SK-N-SH (cell line): ENCODE measurements at places on chromosomes 5 and 9.

- no peak for DNase-seq
These were observed 27.0 kb downstream of the ADRA1B start for GRCh38 chr5:159943326-159943725.

- DNase-seq, result no peak
These were observed 159.7 kb upstream of the RAD23B start for GRCh38 chr9:107123389-107123788.

GRCh38 chr5:156356238-156356637 is 29.3 kb downstream of the SGCD start:
- DNase-seq, result no peak

DNA sequence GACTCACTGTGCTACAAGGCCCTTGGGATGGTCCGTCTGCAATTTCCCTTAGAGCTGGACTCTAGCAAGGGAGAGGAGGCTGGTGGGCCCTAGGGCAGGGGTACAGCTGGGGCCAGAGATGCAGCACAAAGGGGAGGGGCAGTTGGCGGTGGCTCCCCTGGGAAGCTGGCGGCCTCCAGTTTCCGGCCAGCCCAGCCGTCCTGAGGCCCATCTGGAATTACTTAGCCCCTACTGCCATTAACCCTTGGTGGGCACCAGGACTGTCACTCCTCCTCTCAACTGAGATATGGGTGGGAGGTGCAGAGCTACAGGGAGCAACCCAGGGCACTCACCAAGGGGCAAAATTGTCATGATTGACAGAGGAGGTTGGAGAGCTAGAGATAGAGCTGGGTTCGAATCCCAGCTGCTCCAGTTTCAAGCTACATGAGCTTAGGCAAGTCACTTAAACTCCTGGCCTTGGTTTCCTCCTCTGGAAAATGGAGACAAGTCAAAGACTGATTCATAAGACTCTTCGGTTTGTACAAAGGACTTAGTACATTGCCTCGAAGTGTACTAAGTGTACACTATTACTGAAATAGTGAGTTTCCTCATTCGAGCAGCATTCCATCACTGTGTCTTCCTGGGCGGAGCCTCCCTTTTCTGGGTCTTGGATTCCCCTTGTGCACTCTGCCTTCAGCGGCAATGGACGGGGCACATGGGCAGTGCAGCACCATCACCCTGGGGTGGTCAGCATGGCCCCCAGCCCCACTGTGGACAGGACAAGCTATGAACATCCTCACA is 2.7 kb upstream of the PDGFRB start:
- DNase-seq, result peak; percentile 90

DNA sequence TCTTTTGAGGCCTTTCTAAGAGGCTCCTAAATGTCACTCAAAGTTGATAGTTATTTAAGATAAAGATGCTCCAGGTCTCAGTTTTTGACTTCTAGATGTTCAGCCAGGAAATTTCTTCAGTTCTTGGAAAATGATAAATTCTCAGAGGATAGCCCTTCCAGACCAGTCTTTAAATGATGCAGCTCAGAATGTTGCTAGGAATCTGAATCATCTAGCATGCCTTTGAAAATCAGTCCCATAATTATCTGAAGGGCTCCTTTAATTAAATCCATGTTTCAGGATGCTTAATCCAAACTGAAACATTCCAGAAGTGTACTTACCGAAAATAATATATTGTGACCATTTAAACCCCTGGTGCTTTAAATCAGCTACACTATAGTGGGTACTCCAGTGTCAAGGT is 107.5 kb upstream of the FBN2 start:
- DNase-seq, result no peak

DNA sequence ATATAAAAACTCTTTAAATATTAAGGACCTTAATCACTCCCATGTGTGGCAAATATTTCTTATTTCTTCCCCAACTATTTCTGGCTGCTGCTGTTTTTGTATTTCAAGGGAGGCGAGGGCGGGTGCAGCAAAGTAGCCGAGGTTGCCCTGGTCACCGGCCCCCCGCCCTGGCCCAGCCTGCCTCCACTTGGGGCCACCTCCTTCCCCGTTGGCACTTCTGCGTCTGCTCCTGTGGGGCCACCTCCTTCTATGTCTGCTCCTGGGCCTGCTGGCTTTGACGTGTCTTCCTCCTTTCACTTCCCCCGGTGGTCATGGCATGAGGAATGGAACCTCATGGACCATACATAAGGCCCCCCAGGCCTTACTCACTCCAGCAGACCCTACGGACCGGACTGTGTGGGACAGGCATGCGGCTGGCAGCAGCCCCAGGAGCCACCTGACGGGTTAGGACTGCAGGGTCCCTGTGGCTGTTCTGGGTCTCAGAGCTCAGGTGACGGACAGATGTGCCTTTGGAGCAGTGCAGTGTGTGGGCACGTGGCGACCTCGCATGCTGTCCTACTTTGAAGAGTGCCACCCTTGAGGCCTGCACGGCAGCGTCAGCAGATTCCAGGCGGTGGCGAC is 5.8 kb upstream of the ENTPD8 start:
- DNase-seq, result no peak

DNA sequence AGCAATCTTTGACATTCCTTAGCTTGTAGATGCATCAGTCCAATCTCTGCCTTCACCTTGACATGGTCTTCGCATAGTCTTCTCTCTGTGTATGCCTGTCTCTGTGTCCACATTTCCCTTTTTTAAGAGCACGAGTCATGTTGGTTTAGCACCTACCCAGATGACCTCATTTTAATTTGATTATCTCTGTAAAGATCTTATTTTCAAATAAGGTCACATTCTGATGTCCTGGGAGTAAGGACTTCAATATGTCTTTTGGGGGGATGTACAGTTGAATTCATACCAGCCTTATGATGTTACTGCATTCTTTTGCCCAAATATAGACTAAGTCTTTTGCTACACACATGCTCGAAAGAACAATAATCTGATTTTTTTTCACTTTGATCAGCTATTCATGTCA is 6.9 kb downstream of the KCTD16 start:
- no peak for DNase-seq

GRCh38 chr5:142011572-142012185 is 1.1 kb downstream of the GNPDA1 start:
- no peak for DNase-seq

DNA sequence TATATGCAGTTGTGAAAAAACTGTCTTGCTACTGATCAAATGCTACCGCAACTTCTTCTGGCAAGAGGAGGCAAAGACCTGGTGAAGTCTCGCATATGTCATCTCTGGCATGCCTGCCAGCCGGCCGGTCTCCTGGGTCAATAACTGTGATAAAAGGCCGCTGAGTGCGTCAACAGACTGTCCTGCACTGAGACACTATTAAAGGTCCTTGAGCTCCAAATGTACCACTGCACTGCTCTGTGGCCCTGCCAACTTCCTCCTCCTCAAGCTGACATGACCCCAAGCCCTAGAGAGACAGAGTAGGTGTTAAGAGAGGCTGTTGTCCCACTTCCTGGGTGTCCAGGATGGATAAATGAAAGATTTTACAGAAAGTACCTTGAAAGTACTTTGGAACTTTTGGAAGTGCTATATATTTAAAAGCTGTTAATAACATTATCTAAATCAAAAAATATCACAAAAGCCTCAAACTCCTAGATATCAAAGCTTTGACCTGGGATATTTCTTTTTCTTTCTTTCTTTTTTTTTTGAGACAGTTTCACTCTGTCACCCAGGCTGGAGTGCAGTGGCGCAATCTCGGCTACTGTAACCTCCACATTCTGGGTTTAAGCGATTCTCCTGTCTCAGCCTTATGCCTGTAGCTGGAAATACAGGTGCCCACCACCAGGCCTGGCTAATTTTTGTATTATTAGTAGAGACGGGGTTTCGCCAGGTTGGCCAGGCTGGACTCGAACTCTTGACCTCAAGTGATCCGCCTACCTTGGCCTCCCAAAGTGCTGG is 31.5 kb downstream of the RAPGEF1 start:
- DNase-seq, result no peak

DNA sequence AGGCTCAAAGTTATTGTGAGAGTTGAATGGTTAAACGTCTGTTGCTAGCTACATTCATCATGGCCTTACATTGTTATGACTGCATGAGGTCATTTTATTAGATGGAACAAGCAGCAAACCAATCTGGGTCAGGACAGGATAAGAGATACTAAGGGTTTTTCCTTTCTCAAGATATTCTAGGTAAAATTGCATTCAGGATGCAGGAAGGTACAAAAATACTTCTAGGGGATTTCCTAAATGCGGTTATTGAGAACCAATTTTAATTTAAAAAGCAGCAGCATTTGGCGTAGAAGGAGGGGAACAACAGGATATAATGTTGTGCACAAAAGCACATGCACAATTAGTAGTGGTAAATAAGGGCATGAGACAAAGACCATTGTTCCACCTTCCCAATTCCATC is 39.2 kb upstream of the LURAP1L start:
- DNase-seq, result no peak

DNA sequence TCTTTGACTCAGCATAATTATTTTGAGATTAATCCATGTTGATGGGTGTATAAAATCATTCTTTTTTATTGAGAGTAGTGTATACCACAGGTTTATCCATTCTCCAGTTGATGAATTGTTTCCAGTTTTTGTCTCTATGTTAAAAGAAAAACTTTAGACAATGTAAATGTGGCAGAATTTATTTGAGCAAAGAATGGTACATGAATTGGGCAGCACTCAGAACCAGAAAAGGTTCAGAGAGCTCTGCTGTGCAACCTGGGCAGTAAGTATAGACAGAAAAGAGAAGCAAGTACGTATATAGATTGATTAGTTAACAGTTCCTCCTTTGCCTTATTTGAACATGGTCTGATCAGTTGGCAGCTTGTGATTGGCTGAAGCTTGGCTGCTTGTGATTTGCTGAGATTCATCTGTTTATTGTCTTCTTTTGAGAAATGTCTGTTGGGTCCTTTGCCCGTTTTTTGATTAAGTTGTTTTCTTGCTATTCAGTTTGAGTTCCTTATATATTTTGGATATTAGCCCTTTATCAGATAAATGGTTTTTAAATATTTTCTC is 41.4 kb downstream of the CDC42SE2 start:
- no peak for DNase-seq

DNA sequence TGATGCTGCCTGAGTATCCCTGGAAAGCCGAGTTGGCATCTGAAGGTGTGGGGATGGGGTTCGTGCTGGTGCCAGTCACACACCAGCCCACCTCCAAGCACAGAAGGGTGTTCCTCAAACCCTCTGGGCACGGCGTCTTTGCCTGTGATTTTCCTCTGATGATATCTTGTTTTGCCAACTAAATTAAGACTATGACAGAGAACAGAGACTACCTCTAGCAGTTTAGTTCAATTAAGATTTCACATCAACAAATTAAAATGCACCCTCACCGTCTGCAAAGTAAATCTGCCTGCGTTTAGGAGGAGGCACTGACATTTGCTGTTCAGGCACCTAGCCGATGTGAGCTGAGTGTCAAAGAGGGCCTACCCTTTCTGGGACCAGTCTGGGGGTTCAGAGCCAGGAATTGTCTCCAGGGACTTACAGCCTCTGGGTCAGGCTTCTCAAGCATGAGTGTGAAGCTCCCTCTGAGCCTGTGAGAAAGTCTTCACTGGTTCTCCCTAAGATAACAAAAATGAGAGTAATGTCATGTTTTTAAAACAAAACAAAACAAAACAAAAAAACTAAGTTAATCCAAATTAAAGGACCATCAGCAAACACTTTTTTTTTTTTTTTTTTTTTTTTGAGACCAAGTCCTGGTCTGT is 55.4 kb upstream of the CTNNA1 start:
- peak; percentile 58 for DNase-seq

DNA sequence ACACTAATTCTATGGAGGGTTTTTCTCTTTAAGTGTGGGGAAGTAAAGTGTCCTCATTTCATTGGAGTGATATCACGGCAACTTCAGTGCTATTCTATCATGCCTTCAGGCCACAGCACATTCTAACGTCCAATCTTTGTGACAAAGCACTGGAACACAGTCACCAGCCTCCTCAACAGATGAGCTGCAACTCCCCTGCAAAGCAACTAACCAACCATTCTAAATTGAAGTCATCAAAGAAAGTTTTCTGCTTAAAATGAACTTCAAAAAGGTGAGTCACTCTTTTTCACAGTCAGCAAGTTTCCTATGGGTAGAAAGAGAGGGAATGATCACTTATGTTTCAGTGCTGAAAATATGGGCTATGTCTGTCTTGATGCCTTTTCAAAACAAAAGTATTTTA is 190.8 kb downstream of the ELAVL2 start:
- no peak for DNase-seq

GRCh38 chr5:78776637-78777036 is 128.1 kb upstream of the LHFPL2 start:
- no peak for DNase-seq
